ENCODE measurements at places on chromosomes 11 and 22.

GRCh38 chr11:86101941-86102407, 33.1 kb upstream of the PICALM start:
- peak; percentile 47 for DNase-seq

DNA sequence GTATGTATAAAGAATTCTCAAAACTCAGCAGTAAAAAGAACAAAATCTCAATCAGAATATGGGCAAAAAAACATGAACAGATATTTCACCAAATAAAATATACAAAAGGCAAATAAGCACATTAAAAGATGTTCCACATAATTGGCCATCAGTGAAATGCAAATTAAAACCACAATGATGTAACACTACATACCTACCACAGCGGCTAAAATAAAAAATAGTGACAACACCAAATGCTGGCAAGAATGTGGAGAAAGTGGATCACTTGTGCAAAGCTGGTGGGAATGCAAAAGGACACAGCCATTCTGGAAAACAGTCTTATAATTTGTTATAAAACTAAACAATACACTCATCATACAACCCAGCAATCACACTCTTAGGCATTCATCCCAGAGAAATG, 38.3 kb upstream of the ACER3 start:
- DNase-seq, result no peak

- DNase-seq, result no peak
These were observed 33.1 kb downstream of the TMEM225 start for GRCh38 chr11:123852321-123852720.

DNA sequence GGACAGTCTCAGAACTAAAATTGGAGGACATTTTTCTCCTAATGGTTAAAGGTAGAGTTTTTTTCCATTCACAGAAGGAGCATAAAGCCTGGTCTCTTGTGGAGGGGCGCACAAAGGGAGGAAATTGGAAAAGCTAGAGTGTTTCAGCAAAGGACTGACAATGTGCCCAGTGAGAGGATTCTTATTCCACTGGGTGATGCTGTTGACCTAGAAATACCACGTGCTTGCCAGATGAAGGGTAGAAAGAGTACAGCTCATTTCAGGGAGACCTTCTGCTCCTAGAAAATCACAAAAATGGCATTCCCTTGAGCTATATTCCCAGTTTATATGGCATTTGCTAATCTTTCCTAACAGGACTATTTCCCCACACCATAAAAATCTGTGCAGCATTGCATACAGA, 21.1 kb downstream of the MS4A6E start:
- DNase-seq, result no peak

GRCh38 chr22:30289980-30290313, 642 bp upstream of the CASTOR1 start:
- no peak for DNase-seq

- DNase-seq, result peak; percentile 52
These were observed 10.5 kb downstream of the POLD3 start for GRCh38 chr11:74602637-74603556.

- no peak for DNase-seq
These were observed 112.5 kb downstream of the BBOX1 start for GRCh38 chr11:27153136-27153535.

DNA sequence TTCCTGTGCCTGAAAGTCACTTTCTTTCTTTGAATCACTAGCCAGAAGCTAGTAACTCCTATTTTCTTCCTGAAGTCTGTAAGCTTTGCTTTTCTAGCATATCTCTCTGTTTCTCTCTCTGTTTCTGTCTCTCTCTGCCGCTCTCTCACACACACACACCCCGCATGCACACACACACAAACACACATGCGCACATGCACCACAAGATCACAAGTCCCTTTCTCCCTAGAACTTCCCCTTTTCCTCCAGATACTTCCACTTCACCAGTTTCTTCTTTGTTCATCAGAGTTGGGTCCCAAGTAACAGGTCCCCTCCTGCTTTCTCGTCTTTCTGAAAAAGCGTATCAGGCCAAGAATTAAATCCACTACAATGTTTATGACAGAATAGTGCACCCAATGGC, 148.5 kb upstream of the HSD17B12 start:
- no peak for DNase-seq

GRCh38 chr22:42909363-42910058, 52.4 kb upstream of the ARFGAP3 start:
- no peak for DNase-seq

GRCh38 chr22:41367039-41367679, 14.6 kb upstream of the TEF start:
- peak; percentile 91 for DNase-seq

DNA sequence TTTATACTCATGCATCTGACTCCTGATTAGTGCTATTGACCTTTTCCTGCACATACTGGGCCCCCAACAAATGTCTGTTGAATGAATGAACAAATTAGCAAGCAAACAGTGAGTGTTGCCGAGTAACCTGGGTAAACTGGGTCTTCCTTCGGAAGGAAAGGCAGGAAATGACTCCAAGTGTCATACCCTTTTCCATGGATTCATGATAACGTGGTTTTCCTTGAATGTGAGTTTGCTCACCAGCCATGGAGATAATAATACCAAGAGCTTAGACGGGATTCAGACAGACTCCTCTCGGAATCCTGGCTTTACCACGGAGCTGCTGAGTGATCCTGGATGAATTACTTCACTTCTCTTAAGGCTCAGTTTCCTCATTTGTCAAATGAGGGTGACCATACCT, 16.7 kb downstream of the TECTA start:
- no peak for DNase-seq

DNA sequence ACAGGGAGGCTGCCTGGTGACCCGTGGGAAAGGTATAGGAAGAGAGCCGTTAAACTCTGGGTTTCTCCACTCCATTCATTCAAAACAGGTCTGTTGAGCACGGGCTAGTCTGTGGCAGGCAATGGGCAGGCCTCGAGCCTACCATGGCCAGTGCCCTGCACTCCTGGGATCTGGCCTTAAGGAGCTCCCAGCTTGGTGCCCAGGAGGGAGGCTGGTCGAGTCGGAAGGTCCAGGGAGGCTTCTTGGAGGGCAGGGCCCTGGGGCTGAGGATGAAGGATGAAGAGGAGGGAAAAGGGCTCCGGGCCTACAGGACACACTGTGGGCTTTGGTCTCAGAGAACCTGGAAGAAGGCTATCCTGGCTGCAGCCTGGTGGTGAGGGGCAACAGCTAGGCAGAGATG, 41.9 kb upstream of the MN1 start:
- DNase-seq, result no peak

- DNase-seq, result no peak
These were observed 11.3 kb upstream of the NLRP6 start for GRCh38 chr11:266676-267439.

DNA sequence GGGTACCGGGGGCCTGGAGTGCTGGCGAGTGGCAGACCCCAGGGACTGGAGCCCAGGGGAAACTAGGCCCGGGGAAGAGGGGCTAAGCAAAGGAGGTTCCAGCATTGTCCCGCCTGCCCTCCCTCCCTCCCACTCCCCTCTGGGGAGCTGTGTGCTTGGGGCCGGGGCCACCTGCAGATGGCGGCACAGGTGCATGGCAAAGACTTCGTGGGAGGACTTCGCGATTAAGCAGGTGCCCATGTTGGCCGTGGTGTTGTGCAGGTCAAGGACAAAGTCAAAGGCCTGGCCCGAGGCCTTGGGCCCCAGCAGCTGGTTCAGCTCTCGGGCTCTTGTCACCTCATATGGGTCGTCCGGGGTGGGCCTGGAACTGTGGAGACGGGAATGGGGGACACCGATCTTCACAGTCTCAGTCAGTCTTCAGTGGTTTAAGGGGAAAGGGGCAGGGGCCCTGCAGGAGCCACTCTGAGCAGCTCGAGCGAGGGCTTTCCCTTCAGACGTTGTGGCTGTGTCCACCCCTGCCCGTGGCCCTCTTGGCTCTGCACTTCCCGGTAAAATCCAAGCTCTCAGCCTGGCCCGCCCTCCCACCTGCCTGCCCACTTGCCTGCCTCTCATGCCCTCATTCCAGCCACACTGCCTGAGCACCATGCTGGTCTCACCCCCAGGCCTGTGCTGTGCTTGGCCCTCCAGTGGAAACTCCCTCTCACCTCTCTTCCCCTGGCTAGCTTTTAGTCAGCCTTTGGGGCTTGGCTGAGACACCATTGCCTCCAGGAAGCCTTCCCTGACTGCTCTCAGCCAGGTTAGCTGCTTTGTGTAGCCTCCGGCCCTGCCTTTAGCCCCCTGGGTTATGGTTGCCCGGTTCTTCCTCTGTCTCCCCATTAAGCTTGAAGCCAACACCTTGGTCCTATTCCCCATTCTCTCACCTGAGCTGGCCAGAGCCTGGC, 4.7 kb downstream of the ACY3 start:
- no peak for DNase-seq

DNA sequence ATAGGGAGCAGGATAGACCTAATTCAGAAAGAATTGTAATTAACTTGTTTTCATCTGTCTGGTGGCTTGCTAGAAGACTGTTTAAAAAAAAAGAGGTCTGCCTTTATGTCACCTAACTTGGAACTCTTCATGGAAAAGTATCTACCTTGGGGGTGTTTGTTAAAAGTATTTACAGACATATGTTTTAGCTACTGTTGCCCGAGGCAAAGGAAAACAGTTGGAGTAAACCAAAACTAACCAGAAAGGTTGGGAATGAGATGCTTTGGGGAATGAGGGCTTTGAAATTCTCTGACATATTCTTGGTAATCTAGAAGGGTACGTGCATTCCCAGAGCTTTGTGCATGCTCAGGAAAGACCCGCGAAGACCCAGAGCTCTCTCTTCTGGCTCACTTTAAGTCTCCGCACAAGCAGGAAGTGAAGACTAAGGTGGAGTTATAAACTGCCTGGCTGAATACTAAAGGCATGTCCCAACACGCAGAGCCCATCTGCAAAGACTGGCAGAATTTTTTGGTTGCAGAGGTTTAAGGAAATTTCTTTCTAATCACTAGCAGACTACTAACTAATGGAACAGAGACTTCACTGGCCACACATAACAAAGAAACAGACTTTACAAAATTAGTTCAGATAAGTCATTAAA, 33.2 kb downstream of the HIKESHI start:
- no peak for DNase-seq

DNA sequence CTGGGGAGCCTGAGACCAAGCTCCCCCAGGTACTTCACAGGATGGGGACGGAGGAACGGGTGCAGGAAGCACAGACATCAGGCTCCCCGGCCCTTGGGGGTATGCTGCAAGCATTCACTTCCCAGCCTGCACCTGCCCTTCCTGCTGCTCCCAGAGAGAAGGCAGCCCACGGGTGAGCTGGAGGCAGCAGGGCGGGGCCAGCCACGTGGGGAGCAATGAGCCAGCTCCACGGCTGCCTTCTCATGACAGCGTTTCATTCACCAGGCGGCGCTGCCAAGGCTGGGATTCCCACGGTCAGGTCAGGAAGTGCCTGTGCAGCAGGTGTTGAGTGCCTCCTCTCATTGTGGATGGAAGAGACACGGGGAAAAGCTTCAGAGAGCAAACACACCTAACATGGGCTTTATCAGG, 14.5 kb upstream of the PHLDA2 start:
- no peak for DNase-seq

DNA sequence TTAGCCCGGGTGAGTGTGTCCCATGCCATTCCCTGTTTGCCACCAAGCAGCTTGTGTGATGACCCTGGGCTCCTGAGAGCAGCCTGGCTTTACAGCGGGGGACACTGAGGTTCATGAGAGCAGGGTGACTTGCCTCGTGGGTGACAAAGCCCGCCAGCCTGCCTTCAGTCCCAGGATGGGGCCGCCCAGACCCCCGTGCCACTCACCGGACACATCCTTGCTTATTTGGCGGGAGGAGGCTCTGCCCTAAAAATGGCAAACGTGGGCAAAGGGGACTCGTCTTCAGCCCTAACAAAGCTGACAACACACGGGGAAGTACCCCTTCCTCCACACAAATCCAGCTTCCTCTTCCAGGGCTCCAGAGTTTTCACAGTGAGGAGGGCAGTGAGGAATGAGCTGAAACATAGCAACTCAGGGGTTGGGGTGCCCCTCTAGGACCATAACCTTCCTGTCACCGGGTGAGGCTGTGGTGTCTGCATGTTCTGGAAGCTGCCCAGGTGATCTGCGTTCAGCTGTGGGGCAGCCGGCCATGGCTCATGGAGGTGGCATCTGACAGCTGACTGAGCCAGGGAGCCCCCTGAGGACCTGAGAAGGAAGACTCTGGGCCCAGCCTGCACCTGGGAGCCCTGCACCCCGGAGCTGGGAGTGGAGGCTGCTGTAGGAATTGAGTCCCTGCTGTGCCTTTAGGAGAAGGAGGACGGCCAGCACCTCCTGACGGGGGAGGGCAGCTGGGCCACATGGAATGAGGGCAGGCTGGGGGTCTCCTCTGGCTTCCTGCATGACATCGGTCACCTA, 16.7 kb downstream of the RIBC2 start:
- no peak for DNase-seq

GRCh38 chr11:70595452-70595851, 197.1 kb downstream of the CTTN start:
- DNase-seq, result no peak

GRCh38 chr11:1370186-1371025, 19.3 kb upstream of the BRSK2 start:
- DNase-seq, result no peak

DNA sequence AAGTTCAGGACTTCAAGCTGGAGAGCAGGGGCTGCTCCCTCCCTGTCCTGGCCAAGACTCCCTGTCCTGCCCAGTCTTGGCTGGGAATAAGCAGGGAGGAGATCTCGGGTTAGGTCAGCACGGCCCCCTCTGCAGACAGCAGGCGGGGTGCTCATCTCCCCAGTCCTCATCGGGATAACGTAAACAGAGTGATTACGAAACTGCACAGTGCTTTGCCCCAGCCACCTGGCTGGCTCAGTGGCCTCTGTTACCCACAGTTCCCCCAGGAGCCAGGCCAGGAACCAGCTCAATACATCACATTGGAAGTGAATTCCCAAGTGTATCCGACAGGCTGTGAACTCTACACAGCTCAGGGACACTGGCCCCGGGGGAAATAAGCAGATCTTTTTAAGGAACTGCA, 42.7 kb upstream of the KCNJ11 start:
- DNase-seq, result no peak

GRCh38 chr11:73856031-73856567, 20.5 kb downstream of the COA4 start:
- DNase-seq, result peak; percentile 17

GRCh38 chr11:65059523-65059922, 1.2 kb upstream of the NAALADL1 start:
- DNase-seq, result no peak

DNA sequence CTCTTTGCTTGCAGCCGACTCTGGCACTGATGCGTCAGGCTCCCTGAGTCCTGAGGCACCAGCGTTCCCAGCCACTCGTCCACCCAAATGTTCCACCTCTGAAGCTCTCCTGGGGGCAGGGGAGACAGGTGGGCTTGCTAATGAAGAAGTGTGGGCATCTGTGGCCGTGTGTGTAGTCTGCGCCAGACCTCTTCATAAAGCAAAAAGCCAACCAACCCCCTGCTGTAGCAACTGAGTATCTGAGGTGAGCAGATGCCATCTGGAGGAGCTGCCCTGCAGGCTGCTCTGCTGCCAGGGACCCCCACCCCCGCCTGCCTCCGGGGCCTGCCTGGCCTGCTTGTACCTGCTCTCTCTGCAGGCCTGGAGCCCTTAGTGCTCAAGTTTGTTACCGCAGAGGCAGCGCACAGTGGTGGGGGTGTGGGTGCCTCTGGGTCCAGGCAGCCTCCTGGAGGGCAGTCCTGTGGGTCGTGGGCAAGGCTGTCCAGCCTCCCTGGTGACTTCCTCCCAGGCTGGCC, 272.5 kb downstream of the TBC1D22A start:
- no peak for DNase-seq

- no peak for DNase-seq
These were observed 99.7 kb upstream of the KCNA4 start for GRCh38 chr11:30116512-30116911.
